Left ventricle myocardium inferior (tissue), 1 donor: ENCODE measurements at places on chromosomes 3 and 15. TPM values are rescaled to one million over a fixed set of nuclear protein-coding genes. Genes with fewer than 3 reads are reported as not detected.

DNA sequence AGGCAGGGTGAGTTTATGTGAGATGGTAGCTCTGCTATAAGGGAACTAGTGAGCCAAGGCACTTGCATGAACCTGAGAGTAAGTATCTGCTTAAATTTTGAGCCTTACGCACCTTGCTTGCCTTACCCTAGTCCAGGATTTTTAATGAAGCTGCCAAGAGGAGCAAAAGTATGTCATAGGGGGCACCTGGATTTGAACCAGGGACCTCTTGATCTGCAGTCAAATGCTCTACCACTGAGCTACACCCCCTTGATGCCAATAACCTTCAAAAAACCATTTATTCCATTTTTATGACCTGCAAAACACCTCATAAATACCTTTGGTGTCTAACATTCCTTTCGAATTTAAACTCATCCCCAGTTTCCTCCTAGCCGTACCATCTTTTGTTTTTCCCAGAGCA lies 88.3 kb upstream of the ACP3 start:
- DNase-seq = no peak

- no peak for DNase-seq
These were observed 36.1 kb downstream of the HMG20A start for GRCh38 chr15:77456746-77457145.

- no peak for DNase-seq
These were observed 544 bp upstream of the TIMMDC1 start for GRCh38 chr3:119497820-119498185.

DNA sequence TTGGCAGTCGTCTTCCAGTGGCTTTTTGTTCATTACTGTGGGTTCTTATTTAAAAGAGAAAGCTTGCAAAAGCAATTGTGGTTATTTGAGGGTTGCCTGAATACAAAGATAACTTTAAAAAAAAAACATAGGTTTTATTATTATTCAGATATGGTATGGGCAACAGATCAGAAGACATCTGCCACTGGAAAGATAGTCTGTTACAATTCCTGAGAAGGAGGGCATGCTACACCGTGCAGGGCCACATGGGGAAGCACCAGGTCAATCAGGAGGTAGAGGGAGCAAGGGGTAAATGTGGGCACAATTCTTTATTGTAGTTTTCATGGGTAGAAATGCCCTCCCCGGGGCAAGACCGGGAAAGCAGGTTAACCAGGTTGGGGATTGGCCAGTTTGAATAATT lies 46.5 kb downstream of the BBS4 start:
- DNase-seq = no peak

DNA sequence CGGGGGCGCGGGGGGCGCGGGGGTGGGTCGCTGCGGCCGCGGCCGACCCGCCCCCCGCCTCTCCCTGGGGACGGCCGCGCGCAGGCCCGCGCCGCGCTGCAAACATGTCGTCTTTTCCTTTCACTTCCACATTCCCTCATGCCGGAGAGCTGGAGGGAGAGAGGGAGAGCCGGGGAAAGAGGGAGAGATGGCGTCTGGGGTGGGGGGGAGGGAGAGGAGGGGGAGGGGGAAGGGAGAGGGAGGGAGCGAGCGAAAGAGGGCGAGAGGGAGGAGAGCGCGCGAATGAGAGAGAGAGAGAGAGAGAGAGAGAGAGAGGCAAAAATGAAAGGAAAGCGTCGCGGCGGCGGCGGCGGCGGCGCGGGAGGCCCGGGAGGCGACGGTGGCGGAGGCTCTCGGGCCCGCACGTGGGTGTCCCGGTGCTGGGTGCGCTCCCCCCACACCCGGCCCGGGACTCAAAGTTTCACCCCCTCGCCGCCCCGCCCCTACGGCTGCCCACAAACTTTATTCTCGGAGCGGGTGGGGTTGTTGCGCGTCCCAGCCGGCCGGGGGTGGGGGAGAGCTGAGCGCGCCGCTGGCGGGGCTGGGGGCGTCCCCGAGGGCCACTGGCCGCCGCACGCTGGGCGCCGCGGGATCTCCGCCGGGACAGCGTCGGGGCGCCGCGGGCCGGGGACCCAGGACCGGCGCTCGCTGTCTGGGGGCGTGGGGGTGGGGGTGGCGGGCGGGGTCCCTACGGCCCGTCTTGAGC lies 731 bp downstream of the ZNF710 start:
- peak; percentile 66 for DNase-seq

- no peak for DNase-seq
These were observed 9.3 kb downstream of the PLA2G4B start for GRCh38 chr15:41847981-41848380.

DNA sequence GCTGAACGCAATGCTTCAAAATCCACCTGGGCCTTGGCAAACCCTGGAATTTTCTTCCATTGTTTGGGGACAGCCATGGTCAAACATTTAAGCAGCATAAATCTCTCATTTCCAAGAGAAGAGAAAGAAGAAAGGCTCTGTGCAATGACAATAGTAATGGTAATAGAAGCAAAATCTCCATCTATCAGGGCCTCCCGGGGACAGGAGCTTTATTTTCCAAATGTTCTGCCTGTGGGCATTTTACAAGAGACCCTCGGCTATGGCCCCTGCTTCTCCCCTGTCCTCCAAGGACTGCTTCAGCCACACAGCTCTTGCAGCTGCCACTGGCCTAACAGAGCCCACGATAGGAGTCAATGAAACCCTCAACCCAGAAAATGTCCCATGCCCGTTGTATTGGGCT lies 12.7 kb upstream of the FAM240A start:
- no peak for DNase-seq

GRCh38 chr15:29242456-29243242 lies 27.0 kb downstream of the NSMCE3 start:
- no peak for DNase-seq

DNA sequence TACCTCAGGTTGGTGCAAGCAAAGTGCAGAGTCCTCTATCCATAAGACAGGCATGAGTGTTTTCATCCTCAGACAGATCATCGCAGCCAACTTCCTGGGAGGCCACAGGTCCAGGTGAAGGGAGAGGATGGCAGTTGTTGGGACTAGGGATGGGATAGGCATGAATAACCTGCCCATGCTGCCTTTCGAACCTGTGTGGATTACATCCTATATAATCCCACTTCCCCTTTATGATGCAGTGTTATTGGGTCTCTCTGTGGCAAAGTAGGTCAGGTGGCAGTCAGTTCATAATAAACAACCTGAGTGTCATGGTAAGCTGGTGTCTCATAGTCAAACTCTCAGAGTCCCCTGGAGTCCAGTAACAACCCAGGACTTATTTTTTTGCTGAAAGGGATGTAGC lies 40.4 kb downstream of the CCR3 start:
- DNase-seq = no peak

DNA sequence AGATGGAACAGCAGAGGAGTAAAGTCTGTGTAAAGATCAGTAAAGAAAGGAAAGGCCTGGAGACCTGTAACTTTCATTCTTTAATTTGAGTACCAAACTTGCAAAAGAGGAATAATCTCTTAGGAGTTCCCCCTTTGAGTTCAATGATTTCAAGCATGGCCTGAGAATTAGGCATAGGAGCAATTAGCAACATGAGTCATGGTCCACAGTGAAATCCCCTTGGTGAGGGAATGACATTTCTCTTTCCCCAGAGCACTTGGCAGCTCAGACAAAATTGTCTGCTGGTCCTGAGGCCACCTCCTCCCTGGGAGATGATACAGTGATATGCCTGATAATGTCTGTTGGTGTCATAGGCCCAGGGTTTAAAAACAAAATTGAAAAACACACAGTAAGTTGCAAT lies 81.4 kb upstream of the CRBN start:
- DNase-seq = no peak

GRCh38 chr3:82133070-82133606 lies 371.7 kb upstream of the GBE1 start:
- peak; percentile 55 for DNase-seq

GRCh38 chr15:74318376-74319137 lies 48.9 kb downstream of the CYP11A1 start:
- peak; percentile 54 for DNase-seq

DNA sequence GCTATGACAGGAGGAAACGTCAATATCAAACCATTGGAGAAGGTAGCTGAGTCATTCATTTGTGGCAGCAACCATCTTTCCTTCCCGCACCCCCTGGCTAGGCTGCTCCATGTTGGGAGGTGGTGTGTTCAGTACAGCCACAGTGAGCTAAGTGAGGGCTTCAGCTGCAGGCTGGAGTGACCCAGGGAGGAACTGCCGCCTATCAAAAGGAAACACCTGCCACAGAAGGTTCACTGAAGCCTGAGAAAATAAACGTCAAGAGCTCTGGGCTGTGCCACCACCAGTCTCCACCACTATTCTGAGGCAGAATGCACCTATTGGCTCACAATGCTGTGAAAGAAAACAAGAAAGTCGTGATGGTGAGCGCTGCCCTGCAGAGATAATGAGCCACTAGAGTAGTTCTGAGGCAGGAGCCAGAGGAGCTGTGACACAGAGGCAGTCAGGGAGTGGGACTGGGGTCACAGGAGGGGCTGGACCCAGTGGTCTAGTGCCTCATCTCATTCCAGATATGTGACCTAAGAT lies 34.8 kb upstream of the CD47 start:
- no peak for DNase-seq

DNA sequence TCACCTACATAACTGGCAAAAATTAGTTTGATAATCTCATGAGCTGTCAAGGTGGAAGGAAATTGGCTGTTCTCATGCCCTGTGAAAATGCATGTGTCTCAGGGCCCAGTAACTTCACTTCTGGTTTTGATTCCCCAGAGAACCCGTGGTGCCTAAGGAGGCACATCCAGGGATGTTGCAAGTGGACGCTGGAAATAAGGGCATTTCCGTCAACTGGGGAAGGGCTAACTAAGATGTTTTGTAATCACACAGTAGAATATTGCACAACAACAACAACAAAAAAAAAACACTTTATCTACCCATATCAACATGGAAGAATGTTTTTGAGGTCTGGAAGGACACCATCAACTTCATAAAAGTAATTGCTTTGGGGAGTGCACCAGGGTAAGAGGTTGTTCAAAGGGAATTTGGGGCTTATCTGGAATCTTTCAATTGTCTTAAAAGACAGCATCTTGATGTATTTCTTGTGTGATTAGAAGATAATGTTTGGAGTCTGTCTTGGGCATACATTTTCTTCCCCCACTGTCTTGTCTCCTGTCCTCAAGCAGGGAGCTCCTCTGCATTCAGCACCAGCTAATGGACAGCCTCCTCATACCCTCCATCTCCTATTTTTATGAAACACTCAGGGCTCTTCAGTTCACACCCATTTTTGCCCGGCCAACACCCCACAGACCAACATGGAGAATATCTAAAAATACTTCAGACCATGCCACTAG lies 37.2 kb upstream of the PRR20G start:
- no peak for DNase-seq

GRCh38 chr3:51671734-51672475 lies 853 bp downstream of the TEX264 start:
- peak; percentile 75 for DNase-seq

GRCh38 chr3:72473156-72473555 lies 375.1 kb downstream of the SHQ1 start:
- DNase-seq = no peak

GRCh38 chr3:66639809-66640356 lies 139.1 kb upstream of the LRIG1 start:
- DNase-seq = no peak

GRCh38 chr15:92161039-92161670 lies 232.5 kb upstream of the ST8SIA2 start:
- no peak for DNase-seq

DNA sequence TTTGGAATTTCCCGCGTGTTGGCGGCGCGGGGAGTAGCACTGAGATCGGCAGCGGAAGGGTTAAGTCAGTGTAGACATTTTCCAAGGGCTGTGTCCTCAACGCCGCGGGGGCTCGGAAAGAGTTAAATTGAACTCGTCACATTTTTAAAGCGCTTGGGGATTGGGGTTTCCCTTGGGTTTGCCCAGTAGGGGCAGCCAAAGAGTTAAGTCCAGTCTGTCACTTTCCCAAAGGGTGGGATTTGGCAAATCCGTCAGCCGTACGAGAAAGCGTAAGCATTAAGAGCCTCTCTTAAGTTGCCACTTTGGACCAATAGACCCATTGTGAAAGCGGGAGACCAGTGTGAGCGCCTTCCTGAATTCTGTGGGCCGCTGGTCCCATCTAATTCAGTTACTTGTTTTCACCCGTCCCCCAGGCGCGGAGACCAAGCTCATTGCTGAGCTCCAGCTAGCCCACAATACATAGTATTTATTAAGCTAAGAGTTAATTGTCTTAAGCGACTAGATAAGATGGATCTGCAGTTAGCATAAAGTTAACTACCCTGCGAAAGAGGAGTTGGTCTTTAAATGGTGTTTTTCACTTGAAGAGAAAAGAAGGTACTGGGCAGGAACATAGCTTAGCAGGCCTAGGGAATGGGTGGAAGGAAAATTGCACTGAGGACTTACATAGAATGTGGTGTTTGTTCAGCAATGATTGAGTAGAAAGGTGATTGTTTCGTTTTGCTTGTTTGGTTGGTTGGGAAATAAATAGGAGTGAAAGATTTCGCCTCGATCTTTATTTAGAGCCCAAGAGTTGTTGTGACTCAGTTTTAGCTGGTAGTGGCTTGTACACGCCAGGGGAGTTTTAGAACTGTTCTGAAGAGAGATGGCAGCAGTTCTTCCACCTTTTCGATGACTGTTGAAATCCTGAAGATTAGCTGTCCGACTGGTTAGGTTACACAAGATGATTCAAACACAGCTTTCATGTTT lies 932 bp downstream of the ARL8B start:
- DNase-seq = peak; percentile 19

DNA sequence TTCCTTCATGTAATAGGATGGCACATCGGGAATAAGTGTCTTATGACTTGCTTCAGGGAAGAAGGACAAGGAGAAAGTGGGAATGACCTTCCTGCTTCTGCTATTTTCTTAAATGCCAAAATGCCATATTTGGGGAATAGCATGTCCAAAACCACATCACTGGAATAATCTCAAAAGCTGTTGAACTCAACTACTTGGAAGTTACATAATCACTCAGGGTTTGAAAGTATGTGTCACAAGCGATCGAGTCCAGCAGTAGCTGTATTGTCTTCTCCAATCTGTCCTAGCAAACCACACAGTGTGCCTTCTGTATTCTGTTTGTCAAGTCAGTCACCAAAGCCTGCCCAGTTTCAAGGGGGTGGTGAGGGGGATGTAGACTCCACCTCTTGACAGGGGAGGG lies 58.3 kb upstream of the GADL1 start:
- DNase-seq = no peak

- DNase-seq = no peak
These were observed 112.4 kb upstream of the CCDC54 start for GRCh38 chr3:107264888-107265287.

DNA sequence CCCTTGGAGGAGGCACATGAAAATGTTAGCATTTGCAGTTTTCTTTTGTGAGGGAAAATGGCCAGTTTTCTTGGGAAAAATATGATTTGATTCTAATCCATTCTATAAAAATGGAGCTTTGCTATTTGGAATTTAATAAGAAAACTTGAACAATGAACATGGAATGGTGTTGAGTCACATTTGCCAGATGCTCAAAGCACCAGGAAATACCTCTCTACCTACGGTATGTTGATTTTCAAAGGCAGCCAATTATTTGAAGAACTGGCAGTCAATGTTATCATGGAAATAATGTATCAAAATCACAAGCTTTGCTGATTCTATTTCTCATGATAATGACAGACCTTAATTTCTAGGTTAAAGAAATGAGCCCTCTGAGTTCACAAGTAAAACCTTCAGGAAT lies 14.9 kb downstream of the NME9 start:
- no peak for DNase-seq

GCSAM gene
- 0.25 TPM for total RNA-seq

DIS3L gene
- 36.6 TPM for total RNA-seq

ISG20 gene
- total RNA-seq = 3.1 TPM

BTLA gene
- not detected for total RNA-seq

SYNPR gene
- total RNA-seq = 0.93 TPM

AADACL2 gene
- not detected for total RNA-seq

GABRG3 gene
- total RNA-seq = not detected

TEX55 gene
- not detected for total RNA-seq

PLA2G4B gene
- total RNA-seq = 3.8 TPM

HCN4 gene
- total RNA-seq = 21.9 TPM
